Ureter (tissue), 1 donor: ENCODE measurements at places on chromosomes 7 and 10.

DNA sequence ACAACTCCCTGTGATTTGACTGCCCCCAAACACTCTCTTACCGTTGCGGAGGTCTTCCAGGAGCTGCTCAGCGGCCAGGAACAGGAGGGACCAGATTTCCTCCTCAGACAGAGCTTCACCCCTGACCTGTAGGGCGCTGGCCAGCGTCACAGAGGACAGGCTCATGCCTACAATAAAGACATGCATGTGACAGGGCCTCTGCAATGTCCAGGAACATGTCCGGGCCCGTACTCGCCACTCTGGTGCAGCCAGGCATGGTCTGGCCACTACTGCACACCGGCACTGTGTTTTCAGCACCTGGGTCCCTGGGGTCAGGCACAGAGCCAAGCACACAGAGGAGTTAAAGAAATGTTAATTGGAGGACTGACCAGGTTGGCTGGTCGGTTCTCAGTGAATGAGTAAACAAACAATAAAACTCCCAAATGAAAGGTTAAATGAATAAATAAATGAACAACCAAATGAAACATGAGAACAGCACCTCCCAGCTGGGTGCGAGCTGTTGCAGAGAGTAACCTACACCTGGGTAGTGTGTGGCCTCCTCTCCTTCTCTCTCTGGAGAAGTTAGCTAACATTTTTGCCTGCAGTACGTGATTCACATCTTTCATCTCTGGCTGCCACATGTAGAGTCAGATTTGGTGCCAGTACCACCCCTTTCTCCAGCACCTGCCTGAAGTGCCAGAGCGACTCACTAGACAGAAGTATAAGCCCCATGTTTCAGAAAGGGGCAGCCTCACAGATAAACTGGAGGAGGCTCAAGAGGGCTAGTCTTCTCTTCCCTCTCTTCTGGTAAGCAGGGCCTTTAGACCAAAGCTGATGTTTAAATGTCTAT is 22.8 kb downstream of the FRMPD2 start:
- peak; percentile 76 for DNase-seq

GRCh38 chr10:3750006-3750816 is 34.8 kb downstream of the KLF6 start:
- no peak for DNase-seq

DNA sequence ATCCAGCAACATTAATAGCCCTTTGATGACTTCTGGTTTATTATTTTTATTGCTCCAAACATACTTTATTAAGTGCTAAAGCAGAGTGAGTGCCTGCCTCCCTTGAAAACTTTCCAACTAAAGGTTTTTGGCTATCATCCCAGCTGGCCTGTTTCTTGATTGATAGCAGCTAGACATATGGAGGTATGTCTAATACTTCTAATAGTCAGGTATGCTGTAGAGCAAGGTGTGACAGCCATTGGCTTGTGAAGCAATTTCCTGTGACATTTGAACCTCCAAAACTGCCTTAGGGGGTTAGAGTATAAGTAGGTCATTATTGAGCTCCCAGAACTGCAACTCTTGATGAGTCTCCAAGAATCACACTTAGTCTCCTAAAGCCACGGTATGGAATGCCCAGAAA is 55.8 kb downstream of the LOXL4 start:
- DNase-seq, result no peak

DNA sequence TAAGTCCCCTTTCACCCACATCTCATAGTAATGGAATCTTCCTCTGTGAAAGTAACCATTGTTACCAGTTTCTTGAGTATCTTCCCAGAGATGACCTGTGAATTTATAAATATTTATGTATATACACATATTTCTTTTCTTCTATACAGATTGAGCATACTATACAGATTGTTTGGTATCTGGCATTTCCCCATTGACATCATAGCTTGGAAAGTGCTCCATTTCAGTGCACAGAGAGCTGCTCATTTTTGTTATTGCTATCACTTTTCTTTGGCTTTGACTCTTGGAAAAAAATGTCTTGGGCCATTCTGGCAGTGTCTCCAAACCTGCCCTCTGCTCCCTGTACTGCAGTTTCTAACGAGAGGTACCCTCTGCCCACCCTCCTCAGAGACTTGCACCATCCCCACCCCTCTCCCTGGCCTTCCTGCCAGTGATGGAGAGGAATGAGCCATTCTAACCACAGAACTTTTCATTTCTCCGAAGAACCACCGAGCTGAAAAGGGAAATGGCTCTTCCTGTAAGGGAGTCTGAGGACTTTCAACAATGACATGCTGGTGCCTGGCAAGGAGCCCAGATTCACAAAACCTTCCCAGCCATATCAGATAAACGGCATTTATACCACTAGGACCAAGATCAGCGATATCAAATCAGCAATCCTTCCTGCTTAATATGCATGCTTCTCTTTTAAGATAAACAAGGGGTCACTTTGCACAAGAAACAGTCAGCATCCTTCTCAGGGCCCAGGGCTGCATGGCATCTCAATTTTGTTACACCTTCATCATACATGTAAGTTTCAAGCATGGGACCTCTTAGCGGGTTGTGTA is 19.7 kb upstream of the CCSER2 start:
- DNase-seq, result peak; percentile 67

DNA sequence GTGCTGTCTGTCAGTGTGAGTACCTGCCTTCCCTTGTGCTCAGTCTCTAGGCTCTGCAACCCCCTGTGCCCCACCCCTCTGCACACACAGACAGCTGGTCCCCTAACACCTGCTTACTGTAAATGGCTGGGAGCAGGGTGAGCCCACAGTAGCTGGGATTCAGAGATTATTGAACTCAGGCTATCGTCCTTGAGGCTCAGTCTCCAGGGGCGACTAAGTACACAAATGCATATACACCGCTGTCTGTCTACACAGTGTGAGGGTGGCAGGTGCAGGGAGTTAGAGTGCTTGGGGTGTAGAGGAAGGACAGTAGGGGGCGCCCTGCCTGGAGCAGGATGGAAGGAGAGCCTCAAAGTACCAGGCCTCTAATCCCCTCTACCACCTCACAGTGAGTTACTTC is 12.9 kb downstream of the UPP1 start:
- DNase-seq, result no peak

DNA sequence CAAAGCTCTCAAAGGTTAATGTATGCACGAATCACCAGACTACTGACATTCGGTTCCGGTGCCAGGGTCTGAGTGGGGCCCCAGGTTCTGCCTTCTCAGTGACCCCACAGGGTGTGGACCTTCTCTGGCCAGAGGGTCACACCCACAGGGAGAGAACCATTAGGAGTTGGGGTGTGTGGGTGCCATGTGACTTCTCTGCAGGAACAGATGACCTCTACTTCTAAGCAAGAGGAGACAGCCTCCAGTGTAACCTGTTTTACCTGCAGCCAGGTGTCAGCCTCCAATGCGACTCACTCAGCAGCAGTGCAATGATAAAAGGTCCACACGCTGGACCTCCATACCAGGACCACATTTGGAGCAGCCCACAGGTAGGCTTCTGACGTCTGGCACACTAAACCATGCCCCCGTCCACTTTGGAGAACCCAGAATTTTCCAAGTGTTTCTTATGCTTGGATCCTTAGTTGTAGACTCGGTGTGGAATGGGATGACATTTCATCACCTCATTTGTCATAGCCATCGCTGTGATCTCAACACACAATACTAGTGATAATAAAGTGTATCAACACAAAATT is 16.2 kb upstream of the INSIG1 start:
- no peak for DNase-seq

- no peak for DNase-seq
Measured at GRCh38 chr7:1610013-1610677, 40.3 kb upstream of the PSMG3 start.

DNA sequence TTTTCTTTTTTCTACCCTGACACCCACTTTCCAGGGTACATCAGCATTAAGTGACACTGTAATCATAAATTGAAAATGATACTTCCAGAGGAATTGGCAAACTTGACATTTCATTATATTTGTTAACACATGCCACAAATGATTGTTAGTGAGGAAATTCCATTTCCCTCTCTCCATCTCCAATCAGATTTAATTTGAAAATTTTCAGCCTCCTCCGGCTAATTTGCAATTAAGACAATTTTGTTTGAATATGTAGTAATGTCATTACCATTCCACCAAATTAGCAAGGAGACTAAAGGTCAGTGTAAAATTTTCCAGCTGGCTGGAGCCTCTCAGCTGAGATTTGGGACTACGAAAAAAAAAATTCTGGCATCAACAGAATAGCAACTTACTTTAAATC is 242.7 kb downstream of the FOXP2 start:
- no peak for DNase-seq

DNA sequence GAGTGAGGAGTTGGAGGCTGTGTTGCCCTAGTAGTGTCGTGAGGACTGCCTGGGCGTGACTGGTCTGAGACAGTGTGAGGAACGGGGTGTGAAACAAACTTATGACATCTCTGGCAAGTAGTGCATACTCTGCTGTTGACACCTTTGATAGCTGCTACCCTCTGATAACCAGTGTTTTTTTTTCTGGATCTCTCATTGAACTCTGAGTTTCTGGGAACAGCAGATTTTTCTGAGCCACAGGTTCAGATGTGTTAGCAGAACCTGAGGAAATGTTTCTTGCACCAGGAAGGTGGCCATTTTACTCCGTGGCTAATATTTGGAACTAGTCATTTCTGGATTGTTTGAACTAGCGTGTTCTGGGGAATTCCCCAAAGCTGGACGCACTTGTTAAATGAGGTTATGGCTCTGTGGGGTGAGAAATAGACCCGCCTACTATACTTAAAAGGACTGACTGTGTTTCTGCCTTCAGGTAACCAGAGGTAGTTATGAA is 52.9 kb downstream of the AUTS2 start:
- DNase-seq, result no peak
